ENCODE measurements at places on chromosomes 13 and 19.

DNA sequence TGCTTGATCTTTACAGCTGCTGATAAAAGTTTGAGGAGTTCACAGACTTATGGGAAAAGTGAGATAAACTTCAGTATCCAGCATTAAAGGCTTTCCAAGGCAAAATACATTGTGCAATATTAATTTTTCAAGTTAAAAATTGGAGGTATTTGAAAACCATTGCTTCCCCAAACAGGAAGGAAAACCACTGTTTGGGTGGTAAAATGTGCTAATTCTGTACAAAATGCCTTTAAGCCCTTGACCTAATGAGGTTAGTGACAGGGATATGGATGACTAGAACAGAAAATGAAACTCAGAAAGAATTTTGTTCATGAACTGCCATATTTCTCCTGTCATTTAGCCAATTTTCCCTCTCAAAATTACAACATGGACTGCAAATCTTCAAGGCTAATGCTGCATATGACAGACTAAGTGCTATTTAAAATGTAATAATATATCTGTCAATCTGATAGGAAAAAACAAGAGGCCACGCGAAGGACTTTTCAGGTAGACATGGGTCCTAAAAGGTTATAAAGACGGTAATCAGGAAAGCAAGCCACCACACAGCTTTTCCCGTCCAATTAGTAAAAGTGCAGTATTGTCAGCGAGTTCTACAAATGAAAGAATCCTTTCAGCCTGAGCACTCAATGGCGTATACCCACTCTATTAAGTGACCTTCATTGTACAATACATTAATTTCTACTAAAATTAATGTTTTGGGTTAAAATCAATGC lies 212.8 kb downstream of the ENOX1 start:
- no peak for DNase-seq

DNA sequence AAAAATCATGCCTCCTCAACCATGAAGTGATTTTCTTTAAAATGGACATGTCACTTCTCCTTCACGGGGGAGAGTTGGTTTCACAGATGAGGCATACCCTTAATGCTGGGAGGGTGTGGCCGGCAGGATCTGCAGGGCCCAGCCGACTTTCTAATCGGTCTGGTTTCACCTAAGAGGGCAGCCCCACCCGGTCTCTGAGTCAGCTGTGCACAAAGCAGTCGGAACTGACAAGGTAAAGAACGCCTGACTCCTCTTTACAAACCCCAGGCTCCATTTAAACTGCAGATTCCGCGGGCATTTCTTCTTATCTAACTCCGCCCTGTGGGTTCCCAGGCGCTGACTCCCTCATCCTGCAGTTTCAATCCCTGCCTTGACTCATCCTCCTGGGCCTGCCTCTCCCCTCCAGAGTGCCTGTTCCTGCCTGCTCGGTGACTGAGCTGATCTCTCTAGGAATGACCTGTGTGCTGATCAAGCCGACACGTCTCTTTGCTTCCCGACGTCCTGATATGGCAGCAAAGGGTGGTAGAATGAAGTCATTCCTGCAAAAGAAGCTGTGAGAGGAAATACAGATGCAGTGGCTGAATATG lies 63.4 kb downstream of the EFNB2 start:
- DNase-seq = peak; percentile 89

GRCh38 chr19:19445911-19446361 lies 40.5 kb downstream of the GATAD2A start:
- peak; percentile 49 for DNase-seq

- DNase-seq = no peak
Measured at GRCh38 chr19:11164296-11164695, 8.7 kb upstream of the SPC24 start.

DNA sequence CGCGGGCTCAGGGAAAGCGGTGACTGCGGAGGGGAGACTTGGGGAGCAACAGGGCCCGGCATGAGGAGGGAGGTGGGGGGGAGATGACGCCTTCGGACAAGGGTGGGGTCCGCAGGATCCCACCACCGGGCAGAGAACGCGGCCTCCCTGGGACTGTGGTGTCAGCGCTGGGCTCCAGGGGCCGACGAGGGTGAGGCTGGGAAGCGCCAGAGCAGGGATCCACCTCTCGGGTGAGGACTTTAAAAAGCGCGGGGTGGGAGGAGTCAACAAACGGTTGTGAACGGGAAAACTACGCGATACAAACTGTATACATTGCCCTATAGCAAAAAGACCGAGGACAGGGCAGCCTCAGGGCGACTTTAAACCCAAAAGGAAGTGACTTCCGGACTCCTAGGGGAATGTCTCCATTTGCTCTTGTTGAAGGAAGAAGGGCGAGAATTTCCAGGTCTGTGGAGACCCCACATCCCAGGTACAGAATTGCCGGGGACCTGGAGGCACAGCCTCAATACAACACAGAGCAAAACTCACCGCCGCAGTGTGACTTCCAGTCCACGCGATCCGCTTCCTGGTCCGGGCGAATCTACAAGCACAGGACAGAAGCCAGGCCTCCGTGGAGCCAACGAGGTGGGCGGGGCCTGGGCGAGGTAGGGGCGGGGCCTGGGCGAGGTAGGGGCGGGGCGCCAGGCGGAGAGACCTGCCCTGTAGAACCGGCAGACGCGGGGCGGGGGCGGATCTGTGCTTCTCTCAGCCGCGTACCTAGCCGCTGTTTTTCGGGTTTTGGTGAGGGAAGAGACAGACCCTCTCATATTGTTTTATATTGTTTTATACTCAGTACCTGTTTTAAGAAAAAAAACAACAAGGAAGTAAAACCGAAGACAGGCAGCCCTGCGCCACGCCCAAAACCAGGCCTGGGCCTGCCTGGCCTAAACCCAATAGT lies at the start of gene ZNF888:
Gene ZNF888 (minus strand): TSS at position 588 of the 937 bp plus-strand sequence. CDS start 5,555 bp downstream, outside the sequence.
- DNase-seq = peak; percentile 75
